ENCODE measurements at places on chromosomes 4 and X. TPM values are rescaled to one million over a fixed set of nuclear protein-coding genes. Genes with fewer than 3 reads are reported as not detected.

GRCh38 chr4:37812713-37813112 is 13.8 kb upstream of the PGM2 start:
- no peak for DNase-seq

GRCh38 chrX:6852869-6853268 is 294.6 kb upstream of the STS start:
- no peak for DNase-seq

- DNase-seq = no peak
Measured at GRCh38 chr4:16066586-16067128, 17.2 kb downstream of the PROM1 start.

DNA sequence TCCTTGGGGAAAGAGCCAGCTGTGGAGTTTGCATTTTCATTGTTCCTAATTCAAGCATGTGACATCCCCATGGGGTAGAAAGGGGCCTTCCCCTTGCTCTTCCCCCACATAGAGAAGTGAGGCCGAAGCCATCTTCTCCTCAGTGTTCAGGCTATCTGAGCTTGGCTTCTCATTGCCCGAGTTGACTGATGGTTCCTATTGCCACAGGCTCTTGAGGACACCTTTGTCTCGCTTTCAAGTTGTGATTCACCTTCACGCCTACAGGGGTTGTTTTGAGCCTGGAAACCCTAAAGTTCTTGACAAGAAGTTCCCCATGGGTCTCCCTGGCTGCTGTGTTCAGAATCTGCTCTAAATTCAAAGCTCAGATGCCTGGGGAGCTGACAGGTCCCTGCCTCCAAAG is 25.0 kb downstream of the CCNQ start:
- no peak for DNase-seq

UGT2B7 gene
- 74.6 TPM for polyA plus RNA-seq

PHOX2B gene
- polyA plus RNA-seq = 0.10 TPM
